ENCODE measurements at places on chromosomes 5 and 9.

- no peak for DNase-seq
Observed at GRCh38 chr5:1014346-1014745, 5.7 kb downstream of the NKD2 start.

- DNase-seq = no peak
Observed at GRCh38 chr9:27209034-27209433, 87.9 kb downstream of the EQTN start.

GRCh38 chr9:85971731-85972130 lies 30.8 kb downstream of the NAA35 start:
- no peak for DNase-seq

GRCh38 chr9:114177423-114178064 lies 22.2 kb downstream of the COL27A1 start:
- no peak for DNase-seq

- no peak for DNase-seq
Observed at GRCh38 chr9:17470036-17470813, 108.6 kb upstream of the SH3GL2 start.

DNA sequence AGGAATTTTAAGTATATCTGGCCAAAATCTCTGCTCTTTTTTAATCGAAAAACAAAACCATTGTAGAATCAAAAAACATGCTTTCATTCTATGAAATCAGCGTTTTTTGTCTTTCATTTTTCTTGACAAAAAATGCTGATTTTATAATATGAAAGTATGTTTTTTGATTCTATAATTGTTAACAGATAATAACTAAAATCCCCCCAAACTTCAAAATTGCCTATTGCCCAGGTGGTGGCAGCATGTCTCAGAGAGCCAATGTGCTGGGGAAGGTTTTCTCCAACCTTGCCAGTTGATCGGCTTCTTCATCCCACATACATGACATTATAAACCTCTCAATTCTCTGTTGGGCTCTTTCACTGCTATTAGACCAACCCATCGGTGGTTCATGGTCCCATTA lies 5.1 kb upstream of the SMIM15 start:
- no peak for DNase-seq

Measured in stimulated activated CD4-positive, alpha-beta T cell treated with anti-CD3 and anti-CD28 coated beads, Interleukin-15, amount 100 ng/mL, for 24 hours (primary cell).